ENCODE measurements at places on chromosomes 16 and 17.

- DNase-seq, result no peak
Observed at GRCh38 chr17:21389394-21389793, 13.2 kb downstream of the KCNJ12 start.

GRCh38 chr16:74813109-74813641, 38.6 kb upstream of the FA2H start:
- DNase-seq, result no peak

DNA sequence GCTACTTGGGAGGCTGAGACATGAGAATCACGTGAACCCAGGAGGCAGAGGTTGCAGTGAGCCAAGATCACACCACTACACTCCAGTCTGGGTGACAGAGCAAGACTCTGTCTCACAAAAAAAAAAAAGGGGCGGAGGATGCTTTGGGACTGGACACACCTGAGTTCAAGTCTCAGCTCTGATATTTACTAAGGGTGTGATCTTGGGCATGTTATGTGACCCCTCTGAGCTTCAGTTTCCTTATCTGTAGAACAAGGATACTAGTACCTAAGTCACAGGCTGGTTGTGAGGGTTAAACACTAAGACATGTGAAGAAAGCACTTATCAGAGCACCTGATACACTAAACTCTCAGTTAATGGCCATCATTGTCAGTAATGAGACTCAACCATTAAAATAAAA, 25.9 kb downstream of the HOXB1 start:
- no peak for DNase-seq

GRCh38 chr16:84629580-84629979, 11.7 kb upstream of the COTL1 start:
- DNase-seq, result no peak

GRCh38 chr17:65684631-65685030, 123.2 kb upstream of the AXIN2 start:
- no peak for DNase-seq

- DNase-seq, result no peak
Observed at GRCh38 chr17:1446201-1446600, 9.8 kb downstream of the CRK start.

DNA sequence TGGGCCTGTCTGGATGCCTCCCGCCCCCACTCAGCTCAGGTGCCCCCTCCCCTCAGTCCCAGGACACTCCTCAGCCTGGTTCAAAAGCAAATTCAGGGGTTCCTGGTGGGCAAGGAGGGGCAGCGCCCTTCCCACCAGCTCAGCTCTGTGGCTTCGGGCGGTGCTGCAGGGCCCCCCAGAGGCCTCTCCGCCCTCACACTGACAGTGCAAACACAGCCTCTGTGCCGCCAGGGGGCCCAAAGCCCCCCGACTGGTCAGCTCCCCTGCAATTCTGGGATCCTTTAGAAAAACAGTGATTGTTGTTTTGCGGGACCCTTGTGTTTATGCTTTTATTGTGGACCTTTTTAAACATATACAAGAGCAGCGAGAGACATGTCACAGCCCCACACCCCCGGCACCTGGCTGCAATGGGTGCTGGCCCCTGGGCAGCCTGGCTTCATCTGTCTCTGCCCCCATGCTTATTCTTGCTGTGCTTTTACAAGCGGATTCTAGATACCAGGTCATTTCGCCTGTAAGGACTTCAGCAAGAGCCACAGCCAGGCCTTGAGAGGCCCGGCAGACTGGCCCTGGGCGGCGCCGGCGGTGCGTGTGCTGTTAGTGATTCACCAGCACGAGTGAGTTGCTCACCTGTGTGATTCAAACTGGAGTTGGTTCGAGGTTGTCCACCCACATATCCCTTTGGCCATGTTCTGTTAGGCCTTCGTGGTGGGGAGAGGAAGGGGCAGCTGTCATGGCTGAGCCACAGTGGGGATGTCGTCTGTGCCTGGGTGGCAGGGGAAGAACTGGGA, 21.2 kb downstream of the ZNF469 start:
- no peak for DNase-seq

GRCh38 chr16:53558710-53559109, 55.7 kb upstream of the AKTIP start:
- no peak for DNase-seq

GRCh38 chr16:89434490-89434889, 55.9 kb downstream of the ANKRD11 start:
- no peak for DNase-seq

DNA sequence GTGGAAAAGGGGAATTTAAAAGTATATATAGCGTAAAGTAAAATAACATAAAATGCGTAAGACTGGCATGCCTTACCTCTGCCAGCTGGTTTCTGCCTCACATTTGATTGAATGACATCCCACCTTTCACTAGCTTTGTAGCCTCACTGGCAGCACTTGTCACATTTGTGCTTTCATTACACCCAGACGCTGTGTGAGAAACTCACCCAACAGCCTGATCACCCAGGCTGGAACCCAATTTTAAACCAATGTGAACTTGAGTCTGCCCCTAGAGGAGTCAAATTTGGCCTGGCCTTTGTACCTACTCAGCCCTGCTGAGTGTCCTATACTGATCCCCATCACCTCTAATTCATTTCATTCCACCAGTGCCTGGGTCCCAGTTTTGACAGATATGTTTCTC, 4.8 kb upstream of the THUMPD1 start:
- DNase-seq, result no peak

GRCh38 chr17:15884731-15885130, 60.2 kb upstream of the ADORA2B start:
- no peak for DNase-seq

GRCh38 chr17:7471729-7472128, 7.7 kb downstream of the ZBTB4 start:
- DNase-seq, result no peak

DNA sequence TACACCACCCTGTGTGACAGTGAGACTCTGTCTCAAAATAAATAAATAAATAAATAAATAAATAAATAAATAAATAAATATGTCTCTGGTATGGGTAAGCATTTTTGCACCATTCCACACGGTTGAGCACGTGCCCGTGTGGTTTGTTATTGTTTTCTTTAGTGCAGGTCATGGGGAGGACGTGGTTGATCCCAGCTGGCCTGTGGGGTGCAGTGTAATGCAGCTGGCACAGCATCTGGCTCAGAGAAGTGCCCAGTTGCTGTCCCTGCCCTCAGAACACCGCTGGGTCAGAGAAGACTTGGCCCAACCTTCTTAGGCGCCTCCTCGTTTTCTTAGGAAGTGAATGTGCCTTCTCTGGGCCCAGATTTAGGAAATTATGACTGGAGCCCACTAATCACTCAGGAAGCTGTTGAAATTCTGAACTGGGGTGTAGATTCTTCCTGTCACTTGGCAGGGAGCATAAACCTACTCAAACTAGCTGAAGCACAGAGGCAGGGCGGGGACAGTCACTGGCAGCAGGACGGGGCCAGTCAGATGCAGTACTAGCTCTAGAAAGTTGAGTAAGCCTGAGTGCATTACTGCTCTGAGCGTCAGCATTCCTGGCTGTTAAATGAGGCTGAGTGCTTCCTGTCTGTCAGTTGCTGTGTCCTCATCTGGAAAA, 85.9 kb downstream of the SNX29 start:
- DNase-seq, result peak; percentile 93

DNA sequence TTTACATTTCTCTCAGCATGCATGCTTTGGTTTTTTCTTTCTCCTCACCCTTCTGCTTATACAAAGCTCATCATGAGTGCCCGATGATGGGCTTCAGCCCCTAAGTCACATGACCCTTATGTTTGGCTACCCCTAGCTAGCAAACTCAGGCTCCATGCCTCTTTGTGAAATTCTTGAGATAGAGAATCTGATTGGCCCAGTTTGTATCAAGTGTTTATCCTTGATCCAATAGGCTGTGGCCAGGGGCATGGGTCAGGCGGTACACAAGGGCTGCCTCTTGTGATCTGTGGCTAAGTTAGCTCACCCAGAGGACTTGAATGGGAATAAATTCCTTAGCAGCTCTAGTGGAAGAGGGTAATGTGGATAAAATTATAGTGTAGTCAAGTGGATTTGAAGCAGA, 11.5 kb upstream of the TOX3 start:
- DNase-seq, result no peak

GRCh38 chr16:56907401-56907800, 24.5 kb upstream of the HERPUD1 start:
- DNase-seq, result no peak

DNA sequence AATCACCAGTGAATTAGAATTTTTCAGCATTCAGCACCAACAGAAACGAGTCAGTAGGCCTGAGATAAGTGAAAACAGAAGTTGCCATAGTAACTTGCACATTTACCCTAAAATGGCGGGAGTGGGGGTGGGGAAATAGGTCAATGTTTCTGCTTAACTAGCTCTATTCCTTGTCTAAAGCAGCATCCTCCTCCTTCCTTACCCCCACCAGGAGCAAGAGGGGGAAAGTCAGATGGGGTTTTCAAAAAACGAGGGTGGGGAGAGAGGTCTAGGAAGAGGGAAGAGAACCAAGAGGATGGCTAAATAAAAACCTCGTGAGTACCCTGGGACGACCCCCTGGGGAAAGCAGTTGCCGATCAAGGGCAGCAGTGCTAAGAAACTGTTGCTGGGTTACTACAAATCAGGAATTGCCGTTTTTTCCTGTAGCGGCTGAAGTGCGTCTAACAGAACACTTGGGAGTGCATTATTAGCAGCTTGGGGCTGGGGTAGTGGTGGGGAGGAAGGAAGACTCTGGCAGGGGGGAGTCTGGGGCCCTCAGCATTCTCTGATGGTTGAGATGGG, 34.4 kb upstream of the MNT start:
- DNase-seq, result no peak

DNA sequence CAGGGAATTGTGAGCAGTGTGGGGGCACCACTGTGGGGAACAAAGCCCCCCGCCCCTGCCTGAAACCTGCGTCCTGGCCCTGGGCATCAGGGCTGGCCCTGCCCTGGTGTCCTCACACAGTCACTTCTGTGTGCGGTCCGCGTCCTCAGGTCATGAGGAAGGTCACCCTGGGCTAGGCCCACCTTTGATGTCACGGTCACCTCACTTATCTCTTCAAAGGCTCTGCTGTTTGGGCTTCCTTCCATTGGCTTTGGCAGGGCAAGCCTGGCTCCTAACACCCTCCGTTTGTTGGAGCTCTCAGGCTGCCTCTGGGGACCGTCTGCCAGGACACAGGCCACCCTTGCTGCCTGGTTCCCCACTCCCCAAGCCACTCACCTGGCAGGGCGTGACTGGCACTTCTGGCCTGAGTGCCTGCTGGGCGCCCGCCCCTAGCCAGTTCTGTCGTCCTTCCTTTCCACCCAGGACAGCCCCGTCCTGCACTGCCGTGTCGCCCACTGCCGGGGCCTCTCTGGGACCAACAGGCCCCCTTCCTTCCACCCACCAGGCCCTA, 8.8 kb downstream of the CENPX start:
- DNase-seq, result no peak

DNA sequence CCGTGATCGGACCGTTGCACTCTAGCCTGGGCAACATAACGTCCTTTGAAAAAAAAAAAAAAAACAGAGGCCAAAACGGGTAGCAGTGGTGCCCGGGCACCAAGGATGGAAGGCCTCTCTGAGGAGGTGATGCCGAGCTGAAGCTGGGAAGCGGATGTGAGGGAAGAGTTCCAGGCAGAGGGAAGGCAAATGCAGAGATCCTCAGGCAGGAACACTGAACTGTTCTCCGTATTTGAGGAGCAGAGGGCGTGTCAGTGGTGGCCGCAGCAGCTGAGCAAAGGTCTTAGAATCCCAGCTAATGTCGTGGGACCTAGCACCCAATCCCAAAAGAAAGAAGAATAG, 656 bp upstream of the KCTD13 start:
- DNase-seq, result no peak

DNA sequence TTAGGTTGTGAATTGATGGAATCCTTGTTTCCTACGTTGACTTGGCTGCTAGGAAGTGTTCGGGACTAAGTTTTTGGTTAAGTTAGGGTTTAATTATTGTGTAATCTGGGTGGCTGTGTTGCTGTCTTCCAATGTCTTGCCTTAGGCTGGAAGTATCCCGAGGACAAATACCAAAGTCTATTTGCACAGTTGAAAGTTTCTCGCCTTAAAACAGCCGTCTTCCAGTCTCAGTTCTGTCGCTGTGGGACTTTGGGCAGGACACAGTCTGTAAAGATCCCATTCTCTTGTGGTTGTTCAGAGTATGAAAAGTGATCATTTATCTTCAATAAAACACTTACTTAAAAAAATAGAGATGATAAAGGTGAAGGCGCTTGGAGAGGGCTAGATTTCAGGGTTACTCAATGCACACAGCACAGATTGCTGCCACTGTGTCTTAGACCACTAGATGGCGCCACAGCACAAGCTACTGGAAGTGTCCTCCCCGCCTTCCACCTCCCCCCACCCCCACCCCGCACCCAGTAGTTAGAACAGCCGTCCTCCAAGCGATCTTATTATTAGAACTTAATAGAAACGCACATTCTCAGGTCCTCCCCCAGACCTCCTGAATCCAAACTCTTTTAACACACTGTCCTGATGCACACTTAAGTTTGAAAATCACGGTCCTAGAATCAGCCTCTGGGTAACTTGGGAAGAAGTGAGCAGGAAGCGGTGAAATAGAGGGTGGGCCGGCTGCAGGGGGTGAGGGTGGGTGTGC, 45.8 kb downstream of the AKAP1 start:
- DNase-seq, result no peak

DNA sequence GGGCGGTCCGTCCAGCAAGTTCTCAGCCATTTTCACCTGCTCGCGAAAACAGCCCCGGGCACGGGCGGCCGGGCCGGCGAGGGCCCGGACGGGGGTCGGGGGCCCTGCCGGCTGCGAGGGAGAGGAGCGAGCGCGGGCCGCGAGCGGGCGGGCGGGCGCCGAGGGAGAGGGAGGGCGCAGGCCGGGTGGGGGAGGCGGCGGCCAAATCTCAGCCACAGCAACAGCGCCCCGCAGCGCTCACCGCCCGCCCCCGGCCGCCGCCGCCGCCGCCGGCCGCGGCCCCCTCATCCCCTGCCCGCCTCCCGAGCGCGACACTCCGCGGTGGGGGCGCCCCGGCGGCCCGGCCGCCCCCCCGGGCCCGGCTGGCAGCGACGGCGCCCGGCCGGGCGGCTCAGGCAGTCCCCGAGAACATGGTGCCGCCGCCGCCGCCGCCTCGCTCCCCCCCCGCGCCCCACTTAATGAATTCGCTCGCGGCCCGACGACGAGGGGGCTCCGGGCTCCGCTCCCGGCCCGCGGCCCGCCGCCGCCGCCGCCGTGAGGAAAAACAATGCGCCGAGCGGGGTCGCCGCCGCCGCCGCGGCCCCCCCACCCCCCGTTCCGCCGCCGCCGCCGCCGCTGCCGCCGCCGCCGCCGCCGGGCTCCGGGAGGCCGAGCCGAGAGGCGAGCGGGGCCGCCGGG, 487 bp downstream of the CREBBP start:
- DNase-seq, result peak; percentile 77

DNA sequence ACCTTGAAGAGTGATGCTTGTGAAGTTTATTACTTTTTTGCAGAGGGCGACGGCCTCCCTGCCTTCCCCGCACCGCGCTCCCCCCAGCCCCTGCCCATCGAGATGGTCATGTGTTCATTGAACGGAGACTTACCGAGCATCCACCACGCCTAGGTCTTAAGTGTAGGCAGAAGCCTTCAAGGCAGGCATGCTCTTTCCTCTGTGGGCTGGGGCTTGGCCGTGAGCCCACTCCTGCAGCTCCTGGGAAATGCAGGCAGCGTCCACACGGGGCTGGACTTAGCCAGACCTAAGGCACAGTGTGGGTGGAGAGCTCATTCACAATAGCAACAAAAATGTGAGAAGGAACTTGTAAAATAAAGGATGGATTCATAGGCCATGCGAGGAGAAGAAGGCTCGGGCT, 19.2 kb downstream of the RNF213 start:
- DNase-seq, result no peak
